Stimulated activated naive CD4-positive, alpha-beta T cell (primary cell): ENCODE measurements at places on chromosomes 2 and 18.

DNA sequence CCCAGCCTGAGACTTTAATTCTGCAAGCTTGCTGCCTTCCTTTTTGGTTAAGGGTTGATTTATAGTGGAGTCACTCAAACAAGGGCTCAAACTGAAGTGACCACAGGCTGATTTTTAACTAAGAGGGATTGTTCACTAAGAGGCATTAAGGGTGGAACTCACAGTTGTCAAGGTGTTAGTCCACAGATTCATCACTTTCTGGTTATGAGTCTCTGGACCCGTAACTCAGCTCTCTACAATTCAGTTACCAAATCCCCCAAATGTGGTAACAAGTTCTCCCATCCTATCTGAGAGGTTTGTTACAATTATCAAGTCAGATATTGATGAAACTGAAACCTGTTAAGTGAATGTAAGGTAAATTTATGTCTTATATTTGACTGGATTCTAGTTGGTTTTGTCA, 185.9 kb upstream of the KLHL14 start:
- no peak for DNase-seq

DNA sequence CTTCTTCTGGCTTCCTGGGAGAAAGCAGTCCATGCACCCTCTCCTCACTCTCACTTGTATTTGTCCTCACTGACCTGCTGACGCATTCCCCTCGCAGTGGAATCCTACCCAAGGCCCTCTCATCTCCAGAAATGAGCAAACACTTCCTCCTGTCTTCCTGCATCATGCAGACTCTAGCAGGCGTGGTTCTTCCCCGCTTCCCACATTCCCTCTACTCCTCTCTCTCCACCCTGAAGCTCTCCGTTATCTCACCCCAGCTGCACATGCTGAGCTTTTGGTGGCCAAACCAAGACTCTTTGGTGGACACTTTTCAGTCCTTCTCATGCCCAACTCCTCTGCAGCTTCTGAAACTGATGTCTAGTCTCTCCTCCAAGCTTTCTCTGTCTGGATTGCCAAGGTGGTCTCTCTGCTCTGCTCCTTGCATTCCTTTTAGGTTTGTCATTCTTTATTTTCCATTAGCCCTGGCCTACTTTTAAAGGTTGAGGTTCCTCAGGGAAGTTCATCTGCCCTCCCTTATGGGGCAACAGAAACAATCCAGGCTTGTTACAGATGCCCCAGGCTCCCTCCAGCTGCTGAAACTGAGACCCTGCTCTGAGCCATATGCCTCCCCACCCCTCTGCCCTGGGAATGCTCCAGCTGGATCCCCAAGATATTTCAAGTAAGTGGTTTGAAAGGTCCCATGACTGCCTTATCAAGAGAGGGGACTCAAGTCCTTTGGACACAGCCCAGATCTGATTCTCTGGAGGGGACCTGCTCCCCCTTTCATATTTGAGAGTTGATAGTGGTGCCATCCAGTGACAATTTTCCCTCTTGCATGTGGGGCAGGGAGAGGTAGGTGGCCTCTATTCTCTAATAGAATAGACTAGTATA, 835 bp upstream of the IL18RAP start:
- no peak for DNase-seq

DNA sequence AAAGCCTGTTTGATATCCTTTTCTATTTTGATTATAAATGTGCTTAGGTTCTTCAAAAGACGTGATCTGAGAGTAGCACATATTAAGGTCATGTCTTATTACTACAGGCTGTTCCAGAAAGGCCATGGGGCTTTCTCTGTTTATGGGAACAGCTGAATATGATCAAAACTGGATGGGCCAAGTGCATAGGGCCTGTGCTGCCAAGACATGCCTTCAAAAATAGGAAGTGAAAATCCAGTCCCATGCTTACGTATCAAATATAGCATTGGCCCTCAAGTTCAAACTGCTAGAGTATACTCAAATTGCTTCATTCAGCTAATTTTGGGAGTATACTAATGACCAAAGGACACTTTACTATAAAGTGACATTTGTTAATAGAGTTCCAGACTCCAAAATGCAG, 24.1 kb downstream of the SLC25A52 start:
- no peak for DNase-seq

DNA sequence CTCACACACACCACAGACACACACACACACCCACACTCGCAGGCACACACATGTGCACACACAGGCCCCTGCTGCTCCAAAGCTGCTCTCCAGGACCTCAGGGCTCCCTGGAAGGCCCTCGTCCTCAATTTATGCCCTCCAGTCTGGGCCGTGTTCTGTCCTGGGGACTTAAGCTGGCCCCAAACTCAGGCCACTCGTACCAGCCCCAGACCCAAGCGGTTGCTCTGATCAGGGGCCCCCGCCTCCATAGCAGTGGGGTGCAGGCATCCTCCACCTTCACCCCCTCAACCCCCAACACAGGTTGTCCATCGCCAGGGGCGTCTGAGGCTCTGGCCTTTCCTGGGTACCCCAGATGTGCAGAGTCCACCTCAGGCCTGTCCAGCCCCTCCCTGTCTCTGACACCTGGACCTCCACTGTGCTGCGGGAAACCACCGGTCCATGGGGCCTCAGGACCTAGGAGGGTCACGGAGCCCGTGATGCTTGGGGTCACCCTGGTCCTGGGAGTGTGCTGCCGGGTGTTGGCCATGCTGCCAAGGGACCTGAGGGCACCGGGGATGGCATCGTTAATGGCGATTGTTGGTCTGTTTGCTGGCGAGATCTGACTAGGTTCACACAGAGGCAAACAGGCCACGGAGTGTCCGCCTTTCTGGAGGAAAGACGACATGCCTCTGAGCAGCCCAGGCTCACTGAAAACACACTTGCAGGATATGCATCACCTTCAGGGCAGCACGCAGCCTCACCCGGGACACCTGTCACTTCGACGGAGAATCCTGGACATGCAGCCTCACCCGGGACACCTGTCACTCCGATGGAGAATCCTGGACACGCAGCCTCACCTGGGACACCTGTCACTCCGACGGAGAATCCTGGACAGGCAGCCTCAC, 155.6 kb downstream of the NDUFA10 start:
- DNase-seq, result no peak

GRCh38 chr2:18094277-18094676, 215.8 kb downstream of the KCNS3 start:
- DNase-seq, result no peak

DNA sequence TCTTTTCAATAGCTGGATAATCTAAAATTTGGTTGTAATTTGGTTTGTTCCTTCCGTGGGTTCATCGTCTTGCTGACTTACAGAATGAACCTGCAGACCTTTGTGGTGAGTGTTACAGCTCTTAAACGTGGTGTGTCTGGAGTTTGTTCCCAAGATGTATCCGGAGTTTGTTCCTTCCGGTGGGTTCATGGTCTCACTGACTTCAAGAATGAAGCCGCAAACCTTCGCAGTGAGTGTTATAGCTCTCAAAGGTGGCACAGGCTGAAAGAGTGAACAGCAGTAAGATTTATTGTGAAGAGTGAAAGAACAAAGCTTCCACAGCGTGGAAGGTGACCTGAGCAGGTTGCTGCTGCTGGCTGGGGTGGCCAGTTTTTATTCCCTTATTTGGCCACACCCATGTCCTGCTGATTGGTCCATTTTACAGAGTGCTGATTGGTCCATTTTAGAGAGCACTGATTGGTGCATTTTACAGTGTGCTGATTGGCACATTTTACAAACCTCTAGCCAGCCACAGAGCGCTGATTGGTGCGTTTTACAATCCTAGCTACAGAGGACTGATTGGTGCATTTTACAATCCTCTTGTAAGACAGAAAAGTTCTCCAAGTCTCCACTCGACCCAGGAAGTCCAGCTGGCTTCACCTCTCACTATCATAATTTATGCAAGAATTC, 16.6 kb downstream of the RALB start:
- no peak for DNase-seq

- DNase-seq, result no peak
Observed at GRCh38 chr2:8671802-8672201, 10.1 kb upstream of the ID2 start.
